Stimulated activated CD4-positive, alpha-beta T cell treated with anti-CD3 and anti-CD28 coated beads, Interleukin-15, amount 100 ng/mL, for 48 hours (primary cell): ENCODE measurements at places on chromosomes 4 and X.

DNA sequence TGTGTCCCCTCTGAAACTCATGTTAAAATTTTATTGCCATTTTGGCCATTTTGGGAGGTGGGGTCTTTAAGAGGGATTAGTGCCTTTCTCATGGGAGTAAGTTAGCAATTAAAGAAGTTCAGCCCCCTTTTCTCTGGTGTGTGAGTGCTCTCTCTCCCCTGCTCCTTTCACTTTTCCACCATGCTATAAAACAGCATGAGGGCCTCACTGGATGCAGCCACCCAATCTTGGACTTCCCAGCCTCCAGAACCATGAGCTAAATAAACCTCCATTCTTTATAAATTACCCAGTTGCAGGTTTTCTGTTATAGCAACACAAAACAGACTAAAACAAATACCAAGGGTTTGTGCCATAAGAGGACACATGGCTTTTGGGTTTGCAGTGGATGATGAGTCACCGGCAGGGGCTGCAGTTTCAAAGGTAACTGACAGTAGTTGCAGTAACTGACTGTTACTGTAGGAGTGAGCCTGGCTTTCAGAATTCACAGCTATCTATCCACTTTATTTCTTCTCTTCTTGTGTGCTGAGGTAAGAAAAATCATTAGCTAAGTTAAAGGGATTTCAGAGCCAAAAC lies 121.5 kb downstream of the PPEF1 start:
- no peak for DNase-seq

DNA sequence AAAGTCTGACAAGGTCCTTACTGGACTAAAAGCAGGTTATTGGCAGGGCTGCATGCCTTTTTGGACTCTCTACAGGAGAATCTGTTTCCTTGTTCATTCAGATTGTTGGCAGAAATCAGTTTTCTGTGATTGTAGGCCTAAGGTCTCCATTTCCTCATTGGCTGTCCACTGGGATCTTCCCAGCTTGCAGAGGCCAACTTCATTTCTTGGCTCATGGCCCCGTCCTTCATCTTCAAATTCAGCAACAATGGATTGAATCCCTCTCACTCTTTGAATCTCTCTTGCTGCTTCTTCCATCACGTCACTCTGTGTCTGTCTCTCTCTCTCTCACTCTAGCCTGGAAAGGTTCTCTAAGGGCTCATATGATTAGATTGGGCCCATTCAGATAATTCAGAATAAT lies 14.9 kb upstream of the GLUD2 start:
- no peak for DNase-seq

DNA sequence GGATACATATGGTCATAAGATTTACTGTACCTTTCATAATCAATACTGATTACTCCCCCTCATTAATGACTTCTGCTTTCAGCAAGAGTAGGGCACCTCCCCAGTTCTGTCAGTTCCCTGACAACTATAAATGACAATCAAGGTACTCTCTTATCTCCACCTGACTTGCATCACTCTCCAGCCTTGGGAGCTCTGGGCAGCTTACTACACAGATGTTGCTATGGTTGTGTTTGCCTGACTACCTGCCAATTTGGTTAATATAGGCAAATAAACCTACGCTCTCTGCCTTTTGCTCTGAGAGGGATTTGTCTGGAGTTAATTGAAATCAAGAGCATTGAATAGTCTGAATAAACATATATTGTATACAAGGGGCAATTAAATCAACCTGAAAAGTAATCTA lies 22.8 kb upstream of the MAP7D3 start:
- DNase-seq, result no peak

DNA sequence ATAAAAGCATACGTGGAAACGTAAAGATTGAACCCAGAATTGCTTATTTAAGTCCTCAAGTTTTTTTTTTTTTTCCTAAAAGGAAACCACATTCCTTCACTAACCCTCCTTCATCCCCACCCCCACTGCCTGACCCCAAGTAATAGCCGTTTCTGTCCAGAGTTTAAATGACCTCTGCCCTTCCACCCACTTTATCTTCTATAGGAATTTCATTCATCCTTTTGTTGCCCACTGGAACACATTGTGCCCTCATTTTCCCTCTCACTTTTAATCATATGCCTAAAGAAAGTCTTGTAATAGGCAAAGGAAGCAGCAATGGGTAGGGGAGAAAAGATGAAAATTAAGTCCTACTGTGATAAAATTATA lies 62.7 kb downstream of the SH3RF1 start:
- no peak for DNase-seq

- DNase-seq, result no peak
Measured at GRCh38 chr4:169249214-169249973, 21.4 kb downstream of the SH3RF1 start.

DNA sequence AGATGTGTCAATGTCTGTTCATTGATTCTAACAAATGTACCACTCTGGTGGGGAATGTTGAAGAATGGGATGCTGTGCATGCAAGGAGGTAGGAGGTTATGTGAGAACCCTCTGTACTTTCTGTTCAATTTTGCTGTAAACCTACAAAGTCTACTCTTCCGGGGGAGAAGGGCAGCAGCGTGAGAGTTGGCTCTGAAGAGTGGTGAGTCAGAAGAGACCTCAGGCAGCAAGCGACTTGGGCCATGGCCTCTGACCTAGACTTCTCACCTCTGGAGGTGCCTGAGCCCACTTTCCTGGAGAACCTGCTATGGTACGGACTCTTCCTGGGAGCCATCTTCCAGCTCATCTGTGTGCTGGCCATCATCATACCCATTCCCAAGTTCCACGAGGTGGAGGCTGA lies 26.7 kb downstream of the MANBA start:
- DNase-seq, result no peak

DNA sequence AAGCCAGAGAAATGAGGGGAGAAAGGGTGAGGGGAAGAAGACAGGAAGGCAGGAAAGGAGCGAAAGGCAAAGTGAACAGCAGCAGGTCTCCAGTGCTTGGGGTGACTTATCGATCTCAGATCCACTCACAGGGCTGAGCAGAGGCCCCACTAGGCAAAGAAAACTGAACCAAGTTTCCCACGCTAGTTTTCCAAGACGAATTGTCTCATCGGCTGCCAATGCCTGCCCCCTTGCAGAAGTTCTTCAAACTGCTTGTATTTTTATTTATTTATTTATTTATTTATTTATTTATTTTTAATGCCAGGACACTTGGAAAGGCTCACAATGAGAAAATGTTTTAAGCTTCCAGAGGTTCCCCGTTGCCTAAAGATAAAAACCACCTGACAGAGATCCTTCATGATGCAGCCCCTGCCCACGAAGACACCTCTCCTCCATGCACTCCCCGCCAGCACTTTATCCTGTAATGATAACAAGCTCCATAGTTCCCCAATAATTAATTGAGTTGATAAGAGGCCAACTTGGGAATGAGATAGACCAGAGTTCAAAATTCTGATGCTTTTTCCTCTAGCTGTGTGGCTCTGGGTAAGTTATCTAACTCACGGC lies 43.2 kb downstream of the QDPR start:
- no peak for DNase-seq

DNA sequence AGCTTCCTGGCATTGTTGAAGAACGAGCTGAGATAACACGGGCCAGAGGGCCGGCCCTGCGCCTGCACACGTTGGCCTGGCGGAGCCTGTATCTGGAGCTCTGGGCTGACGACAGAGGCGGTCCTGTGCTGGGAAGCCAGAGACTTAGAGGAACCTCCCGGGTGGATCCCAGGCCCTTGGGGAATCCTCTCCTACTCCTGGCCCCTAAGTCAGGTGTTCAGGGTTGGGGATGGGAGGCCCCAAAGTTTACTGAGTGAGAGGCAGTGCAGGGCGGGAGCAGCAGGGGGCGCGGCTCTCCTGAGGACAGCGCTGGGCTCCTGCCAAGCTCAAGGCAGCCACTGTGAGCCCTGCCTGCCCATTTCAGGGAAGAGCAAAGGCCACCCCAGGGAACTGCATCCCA lies 2.5 kb upstream of the HTRA3 start:
- DNase-seq, result peak; percentile 11

GRCh38 chr4:162117051-162117450 lies 46.7 kb downstream of the FSTL5 start:
- DNase-seq, result no peak

DNA sequence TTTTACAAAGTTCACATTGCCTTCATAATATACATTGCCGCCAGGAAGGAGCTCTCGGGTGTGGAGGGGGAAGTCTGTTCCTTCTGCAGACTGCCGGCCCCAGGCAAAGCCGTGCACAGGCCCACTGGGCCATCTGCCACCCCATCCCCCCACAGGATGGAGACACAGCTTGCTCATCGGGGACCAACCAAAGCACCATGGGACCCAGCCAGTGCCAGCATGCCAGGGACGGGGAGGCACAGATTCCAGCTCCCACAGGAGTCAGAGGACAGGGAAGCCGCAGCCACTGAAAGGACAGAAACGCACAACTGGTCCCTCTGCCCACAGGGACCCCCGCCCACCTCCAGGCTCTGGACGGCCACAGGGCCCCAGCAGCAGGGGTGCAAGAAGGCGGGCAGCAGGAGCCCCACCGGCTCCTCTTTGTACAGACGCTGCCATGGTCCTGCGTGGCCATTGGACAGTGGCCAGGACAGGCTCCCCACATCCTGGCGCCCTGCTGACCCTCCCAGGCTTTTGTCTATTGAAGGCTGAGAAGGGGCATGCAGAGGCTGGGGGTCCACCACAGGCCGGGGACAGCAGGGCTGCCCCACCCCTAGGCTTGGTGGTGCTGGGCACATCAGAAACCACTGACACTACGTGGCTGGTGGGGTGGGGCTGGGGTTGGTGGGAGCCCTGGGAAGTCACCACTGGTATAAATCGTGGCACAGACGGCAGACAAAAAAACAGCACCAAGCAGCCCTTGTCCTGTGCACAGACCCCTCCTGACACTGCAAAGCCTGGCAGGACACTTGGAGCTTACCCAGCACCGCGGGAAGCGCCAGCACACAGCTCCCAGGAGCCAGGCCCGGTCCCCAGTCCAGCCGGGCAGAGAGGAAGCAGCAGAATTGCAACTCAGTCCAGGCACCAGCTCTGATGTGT lies 89.0 kb downstream of the FAM53A start:
- DNase-seq, result no peak

DNA sequence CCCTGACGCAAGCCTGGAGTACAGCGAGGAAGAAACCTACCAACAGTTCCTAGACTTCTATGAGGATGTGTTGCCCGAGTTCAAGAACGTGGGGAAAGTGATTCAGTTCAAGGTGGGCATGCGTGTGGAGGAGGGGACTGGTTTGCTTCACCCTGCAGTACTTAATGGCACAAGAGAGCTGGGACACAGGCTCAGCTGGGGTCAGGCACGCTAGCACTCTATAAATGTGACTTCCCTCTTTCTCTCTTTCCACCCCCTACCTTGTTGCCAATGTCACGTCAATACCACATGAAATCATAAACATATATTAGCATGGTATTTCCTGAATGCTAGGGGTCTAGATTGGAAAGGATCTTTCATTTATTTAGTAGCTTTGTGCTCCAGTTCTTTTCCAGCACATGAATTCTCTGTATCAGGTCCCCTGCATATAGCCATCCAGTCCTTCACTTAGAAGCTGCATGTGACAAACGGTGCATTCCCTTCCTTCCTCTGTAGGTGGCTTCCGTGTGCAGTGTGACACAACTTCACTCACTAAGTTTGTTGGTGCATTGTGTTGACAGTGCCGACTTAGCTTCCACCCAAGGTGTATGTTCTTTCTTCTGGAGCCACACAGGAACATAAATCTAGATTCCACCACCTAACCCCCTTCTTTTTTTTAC lies 25.6 kb downstream of the ZRSR2 start:
- DNase-seq, result no peak

GRCh38 chrX:8089141-8089540 lies 81.9 kb downstream of the VCX2 start:
- no peak for DNase-seq

GRCh38 chrX:41665686-41666085 lies 23.1 kb upstream of the GPR34 start:
- DNase-seq, result no peak
